ENCODE measurements at places on chromosomes 5 and 9.

- no peak for DNase-seq
Observed at GRCh38 chr5:140549237-140550144, 2.0 kb downstream of the EIF4EBP3 start.

GRCh38 chr9:94952565-94953373 is 226.3 kb downstream of the AOPEP start:
- DNase-seq = no peak

DNA sequence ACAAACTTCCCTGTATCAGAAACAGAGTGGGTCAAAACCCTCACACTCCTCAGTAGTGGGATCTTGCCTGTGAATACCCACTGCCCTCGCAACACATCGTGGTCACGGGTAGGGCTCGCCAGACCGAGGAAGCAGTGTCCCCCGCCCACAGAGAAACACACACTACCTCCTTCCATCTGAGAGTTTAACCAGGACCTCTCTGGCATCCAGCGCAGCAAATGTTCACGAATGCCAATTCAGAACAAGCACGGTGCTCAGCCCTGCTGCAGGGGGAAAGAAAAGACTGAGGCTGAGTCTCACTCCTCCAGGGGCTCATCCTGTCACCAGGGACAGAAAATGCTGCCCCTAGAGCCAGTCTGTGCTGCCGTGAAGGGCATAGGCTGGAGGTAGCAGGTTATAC is 42.5 kb upstream of the SYNPO start:
- no peak for DNase-seq

- DNase-seq = no peak
Observed at GRCh38 chr5:73280821-73281746, 108.1 kb downstream of the TMEM174 start.

GRCh38 chr9:131954299-131954698 is 125.4 kb downstream of the MED27 start:
- DNase-seq = no peak

- no peak for DNase-seq
Observed at GRCh38 chr9:6689893-6690674, 44.6 kb upstream of the GLDC start.

DNA sequence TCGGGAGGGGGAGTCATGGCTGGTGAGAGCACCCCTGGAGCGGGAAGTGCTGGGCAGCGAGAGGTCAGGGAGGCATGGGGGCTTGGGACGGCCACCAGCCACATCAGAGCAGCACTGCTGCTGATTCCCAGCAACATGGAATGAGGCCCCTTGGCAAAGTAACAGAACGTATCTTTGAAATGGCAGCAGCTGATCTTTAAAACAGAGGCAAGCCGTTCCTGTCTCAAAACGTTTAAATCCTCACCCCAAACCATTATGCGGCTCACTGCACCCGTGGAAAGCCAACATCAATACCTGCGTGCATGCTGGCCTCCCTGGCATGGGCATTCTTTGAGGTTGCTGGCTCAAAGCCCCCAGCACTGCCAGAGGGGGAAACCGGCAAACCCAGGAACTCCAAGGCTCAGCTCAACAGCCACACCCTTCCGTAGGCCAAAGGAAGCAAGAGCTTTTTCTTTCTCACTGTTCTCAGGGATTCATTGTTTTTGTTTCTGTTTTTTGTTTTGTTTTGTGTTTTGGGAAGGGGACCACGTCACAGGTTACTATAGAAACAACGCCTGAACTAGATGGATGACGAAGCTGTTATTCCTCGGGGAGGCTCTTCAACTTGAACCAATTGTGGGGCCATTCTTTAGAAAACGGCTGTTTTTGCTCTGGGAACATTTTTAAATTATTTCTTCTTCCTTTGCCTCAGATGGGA is 28.1 kb upstream of the OBP2B start:
- DNase-seq = no peak

- DNase-seq = no peak
Observed at GRCh38 chr5:178384816-178385495, 152.4 kb upstream of the PHYKPL start.

GRCh38 chr5:56561455-56561854 is 253.9 kb upstream of the MAP3K1 start:
- no peak for DNase-seq

DNA sequence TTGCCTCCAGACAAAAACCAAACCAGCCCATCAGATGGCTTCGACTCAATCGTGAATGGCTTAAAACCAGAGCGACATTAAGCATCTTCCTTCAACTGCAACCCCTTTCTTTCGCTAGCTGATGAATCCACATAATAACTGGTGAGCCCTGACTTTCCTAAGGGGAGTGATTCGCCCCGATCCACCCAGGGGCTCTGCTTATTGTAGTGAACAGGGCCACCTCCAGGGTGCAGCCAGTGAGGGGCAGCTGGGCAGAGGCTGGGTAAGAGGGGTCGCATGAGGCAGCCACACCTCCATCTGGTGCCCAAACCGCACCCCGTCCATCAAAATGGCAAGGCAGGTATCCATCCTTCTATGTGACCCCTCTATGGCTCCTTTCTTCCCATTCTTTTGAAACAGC is 38.0 kb downstream of the SLC35D2 start:
- no peak for DNase-seq

- DNase-seq = no peak
Observed at GRCh38 chr5:92017776-92018175, 634.7 kb upstream of the ARRDC3 start.

DNA sequence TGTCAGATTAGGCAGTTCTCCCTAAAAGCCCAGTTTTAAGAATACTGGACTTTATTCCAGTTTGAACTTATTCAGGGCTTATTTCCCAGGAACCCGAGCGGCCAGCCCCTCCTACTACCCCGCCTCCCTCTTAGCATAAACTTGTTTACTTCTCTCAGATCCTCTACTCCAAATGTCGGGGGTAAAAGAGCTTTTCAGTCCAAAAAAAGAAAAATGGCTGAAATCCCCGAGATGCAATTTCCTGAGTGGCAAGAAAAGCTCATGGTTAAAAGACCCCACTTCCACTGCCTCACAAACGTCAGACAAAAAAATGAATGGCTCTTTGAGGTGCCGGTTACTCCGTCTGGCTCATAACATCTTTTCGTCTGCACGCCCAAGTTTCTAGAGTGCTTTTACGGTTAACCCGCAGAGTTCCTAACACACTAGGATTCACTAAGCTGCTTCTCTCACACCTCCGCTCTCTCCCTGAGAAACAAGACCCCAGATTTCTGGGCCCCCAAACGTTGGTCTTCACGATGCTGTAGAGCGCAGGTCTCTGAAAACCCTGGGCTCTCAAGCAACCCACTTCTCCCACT is 402 bp downstream of the BRD8 start:
- no peak for DNase-seq

GRCh38 chr5:143148771-143149170 is 254.7 kb downstream of the NR3C1 start:
- no peak for DNase-seq

- DNase-seq = no peak
Observed at GRCh38 chr5:22757776-22758175, 95.4 kb downstream of the CDH12 start.

DNA sequence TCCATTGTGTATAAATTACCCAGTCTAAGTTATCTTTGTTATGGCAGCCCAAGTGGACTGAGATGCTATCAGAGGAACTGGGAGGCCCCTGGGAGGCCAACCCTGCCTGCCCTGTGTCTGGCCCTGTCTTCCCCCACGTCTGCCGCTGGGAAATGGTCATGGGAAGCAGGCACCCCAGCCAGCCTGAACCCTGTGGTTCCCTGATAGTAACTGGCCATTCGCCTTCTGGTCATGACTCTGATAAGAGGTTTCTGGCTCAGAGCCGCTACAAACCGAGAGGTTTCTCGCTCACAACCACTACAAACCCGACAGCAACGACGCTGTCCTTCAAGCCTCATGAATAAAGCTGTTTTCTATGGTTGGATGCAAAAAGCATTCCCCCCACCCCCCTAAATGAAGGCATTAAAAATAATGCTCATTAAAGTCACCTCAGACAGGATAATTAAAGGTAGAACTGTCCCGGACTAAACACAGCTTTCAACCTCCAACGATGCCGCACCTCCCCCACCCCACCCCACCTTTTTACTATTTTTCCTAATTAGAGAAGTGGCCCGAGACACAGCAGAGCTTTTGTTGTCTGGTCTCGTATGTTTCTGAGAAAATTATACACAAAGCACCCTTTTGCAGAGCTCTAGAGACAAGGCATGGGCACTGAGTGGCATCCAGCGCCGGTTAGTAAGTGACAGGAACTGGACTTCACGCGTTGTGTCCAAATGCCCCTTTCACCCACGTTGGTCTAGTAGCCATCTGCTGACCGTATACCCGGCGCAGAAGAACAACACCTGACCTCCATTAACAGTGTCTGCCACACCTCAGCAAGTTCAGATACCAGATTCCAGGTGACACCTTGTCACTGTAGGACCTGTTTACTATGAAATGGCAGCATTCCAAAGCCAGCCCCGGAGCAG is 140.8 kb downstream of the COL23A1 start:
- no peak for DNase-seq

DNA sequence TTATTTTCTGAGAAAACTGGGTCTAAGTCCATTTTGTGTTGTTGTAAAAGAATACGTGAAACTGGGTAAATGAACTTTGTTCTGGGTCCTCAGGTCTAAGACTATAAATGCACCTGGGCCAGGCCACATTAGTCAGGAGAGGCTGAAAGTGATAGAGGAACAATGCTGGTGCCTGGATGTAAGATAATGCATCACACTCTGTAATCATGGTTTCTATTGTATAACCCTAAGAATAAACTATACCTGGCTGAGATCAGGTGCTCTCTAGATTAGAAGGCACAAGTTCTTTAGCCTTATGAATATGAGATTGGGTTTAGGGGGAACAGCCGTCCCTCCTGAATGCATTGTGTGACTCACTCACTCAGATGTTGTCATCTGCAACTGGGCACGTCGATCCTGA is 675.5 kb downstream of the HTR1A start:
- no peak for DNase-seq

DNA sequence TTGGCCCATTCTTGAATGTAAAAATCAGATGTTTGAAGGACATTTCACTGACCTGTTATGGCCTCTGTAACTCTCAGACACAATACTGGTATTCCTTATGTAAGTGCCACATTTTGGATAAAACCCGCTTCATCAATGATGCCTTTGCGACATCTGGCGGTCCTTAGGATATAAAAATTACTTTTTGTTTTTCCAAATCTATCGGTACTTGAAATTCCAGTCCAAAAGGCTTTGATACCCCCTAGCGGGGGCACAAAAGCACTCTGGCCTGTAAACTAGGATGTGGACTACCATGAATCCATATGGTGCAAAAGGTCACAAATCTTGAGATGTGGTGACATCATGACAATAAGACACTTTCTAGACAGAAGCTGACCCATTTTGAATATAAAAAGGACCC is 291.8 kb downstream of the KIAA0825 start:
- no peak for DNase-seq

- DNase-seq = no peak
Observed at GRCh38 chr5:58871648-58872242, 288.9 kb downstream of the RAB3C start.

DNA sequence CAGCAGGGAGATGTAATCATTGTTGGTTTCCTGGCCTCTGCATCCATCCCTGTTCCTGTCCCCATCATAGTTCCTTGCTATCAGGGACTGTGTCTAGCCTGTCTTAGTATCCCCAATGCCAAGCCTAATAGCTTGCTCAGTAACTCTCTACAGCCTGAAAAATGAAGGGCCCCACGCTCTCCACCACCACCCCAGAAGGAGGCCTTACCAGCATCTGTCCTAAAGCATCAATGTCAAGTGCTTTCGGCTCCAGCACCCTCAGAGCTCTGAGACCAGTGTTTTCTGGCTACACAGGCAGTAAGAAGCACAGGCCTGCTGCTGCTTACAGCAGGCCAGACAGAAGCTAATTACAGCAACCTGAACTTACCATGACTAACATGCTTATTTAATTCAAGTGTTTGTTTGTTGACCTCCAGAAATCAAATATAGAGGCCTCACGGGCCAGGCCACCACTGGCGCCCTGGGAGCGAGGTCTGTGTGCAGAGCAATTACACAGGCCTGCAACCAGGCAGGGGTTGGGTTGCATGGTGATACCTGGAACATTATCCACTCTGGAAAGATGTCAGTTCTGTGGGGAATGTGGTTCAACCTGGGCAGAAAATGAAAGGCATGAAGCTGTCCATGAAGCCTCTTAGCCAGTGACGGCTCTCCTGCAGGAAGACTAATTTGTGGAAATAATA is 124.3 kb downstream of the SLC1A3 start:
- DNase-seq = no peak

DNA sequence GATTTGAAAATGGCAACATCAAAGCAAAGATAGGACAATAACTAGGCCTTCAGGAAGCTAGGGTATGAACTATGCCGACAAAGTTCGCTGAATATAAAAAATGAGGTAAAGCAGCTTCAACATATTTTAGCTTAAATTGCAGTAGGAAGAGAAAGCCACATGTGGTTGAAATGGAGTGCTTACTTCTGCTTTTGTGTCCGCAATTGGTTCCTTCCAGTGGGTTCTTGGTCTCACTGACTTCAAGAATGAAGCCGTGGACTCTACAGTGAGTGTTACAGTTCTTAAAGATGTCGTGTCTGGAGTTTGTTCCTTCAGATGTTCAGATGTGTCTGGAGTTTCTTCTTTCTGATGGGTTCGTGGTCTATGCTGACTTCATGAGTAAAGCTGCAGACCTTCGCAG is 95.2 kb downstream of the APTX start:
- no peak for DNase-seq

GRCh38 chr5:157842185-157842584 is 16.8 kb downstream of the CLINT1 start:
- no peak for DNase-seq

- DNase-seq = no peak
Observed at GRCh38 chr9:98870782-98871557, 63.5 kb downstream of the GALNT12 start.

DNA sequence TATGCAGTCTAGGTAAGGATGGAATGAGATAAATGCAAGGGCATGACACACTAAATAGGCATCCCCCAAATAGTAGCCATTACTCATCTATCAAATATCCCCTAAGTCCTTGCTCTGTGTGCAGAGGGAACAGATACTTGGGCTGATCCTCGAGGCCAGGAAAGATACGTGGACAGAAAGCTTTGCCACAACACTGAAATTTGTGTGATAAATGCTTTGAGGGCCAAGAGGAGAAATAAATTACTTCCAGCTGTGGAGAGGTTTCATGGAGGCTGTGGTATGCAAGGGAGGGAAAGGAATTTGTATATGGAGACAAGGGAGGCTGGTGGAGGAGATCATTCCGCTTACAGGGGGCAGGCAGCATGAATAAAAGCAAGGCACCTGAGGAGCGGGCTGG is 18.5 kb downstream of the ATOX1 start:
- no peak for DNase-seq
